Renal pelvis (tissue), 12 donors: ENCODE measurements at places on chromosomes 7 and 10. TPM values are rescaled to one million over a fixed set of nuclear protein-coding genes. Genes with fewer than 3 reads are reported as not detected.

The PTPRE gene
- polyA plus RNA-seq = 6.9 TPM

The TAS2R3 gene
- polyA plus RNA-seq = 1.8 TPM

The MSS51 gene
- 1.2 TPM for polyA plus RNA-seq

The FAS gene
- polyA plus RNA-seq = 9.5 TPM

The HTRA1 gene
- 167 TPM for polyA plus RNA-seq

The NUDT13 gene
- 9.1 TPM for polyA plus RNA-seq

The RADIL gene
- polyA plus RNA-seq = 2.1 TPM

The WDR86 gene
- polyA plus RNA-seq = 49.6 TPM

The VWA2 gene
- 3.2 TPM for polyA plus RNA-seq

The DNAH11 gene
- 3.3 TPM for polyA plus RNA-seq

The C10orf143 gene
- polyA plus RNA-seq = 6.9 TPM
